ENCODE measurements at places on chromosomes 16 and 17. TPM values are rescaled to one million over a fixed set of nuclear protein-coding genes. Genes with fewer than 3 reads are reported as not detected.

CD79B gene
- polyA plus RNA-seq = 0.72 TPM

EFNB3 gene
- polyA plus RNA-seq = 0.51 TPM

SLC25A11 gene
- 45.8 TPM for polyA plus RNA-seq

BLMH gene
- polyA plus RNA-seq = 26.1 TPM

TMC8 gene
- not detected for polyA plus RNA-seq

TAC4 gene
- not detected for polyA plus RNA-seq

CSF3 gene
- 0.12 TPM for polyA plus RNA-seq

TP53TG3C gene
- polyA plus RNA-seq = not detected

TSPAN10 gene
- 0.94 TPM for polyA plus RNA-seq

DNA sequence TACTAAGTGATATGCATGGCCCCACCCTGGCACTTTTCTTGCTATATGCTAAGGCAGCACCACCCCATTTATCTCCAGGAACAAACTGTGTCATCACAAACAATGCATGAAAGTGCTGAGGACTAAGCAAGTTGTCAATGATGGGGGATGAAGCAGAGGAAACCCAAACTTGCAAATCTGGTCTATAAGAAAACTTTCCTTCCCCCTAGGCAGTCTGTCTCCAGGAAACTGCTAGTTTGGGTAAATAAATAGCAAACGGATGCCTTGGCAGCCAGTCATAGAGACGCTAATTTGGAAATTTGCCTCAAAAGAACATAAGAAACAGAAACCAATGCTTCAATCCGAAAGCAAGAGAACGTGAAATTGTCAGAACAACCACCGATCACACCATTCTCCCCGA is 5.6 kb upstream of the HSBP1 start:
- peak; percentile 81 for DNase-seq

DNA sequence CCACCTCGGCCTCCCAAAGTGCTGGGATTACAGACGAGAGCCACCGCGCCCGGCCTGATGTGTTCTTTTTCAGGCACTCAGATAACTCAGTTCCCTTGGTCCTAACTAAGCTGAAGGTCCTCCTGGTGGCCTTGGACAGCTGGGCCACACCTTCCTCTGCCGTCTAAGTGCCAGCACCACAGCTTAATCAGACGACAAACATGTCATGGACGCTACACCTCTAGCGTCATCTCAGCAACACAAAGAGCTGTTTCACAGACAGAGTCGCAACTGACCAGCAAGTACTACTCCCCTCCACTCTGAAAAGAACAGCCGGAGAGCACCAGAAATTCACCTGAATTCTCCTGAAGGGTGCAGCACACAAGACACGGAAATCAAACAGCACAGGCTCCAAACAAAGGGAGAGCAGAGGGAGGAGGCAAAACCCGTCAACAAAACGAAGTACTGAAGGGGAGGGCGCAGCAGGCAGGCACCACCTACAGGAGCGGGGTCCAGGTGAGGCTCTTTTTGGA is 4.4 kb downstream of the TRAP1 start:
- DNase-seq = no peak

DNA sequence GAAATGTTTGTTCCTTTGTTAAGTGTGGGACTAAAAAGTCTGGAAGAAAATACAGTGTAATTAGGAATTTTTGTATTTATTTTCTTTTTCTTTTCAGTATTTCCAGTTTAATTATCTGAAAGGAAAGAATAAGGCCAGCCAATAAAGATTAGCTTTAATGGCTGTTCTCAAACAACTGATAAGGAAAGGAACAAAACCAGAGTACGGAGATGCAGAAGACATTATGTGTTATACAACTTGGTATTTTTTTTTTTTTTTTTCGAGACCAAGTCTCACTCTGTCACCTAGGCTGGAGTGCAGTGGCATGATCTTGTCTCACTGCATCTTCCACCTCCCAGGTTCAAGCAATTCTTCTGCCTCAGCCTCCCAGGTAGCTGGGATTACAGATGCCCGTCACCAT is 47.5 kb downstream of the SNTB2 start:
- DNase-seq = no peak

DNA sequence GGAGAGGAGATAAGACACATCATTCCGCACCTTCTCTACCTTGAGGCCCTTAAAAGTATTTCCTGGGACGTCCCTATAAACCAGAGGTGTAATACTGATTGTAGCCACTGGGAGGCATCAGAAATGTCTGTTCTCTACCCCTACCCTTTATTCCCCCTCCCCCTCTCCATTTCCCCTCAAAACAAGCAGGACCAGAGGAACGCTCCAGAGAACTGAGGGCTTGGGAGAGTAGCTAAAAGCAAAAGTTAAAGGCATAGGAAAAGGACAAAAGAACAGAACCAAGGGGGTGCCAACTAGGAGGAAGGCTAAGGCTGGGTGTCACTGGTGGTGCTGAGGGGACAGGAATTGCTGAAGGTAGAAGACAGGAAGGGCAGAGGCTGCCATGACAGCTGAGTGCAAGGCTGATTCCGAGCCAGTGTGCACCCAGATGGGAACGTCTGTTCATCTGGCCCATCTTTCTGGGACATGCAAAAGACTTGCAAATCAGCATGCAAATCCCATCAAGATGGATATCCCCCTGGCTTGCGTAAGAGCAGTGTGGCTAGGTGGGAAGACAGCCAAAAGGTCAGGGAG is 6.7 kb downstream of the CAMTA2 start:
- DNase-seq = peak; percentile 62

GRCh38 chr16:75733305-75734211 is 7.3 kb upstream of the CPHXL start:
- peak; percentile 98 for DNase-seq

DNA sequence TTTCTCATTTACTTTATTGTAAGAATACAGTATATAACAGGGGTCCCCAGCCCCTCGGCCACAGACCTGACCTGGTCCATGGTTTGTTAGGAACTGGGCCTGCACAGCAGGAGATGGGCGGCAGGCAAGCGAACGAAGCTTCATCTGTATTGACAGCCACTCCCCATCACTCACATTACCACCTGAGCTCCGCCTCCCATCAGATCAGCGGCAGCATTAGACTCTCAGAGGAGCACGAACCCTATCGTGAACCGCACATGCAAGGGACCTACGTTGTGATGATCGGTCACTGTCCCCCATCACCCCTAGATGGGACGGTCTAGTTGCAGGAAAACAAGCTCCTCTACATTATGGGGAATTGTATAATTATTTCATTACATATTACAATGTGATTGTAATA is 410.6 kb downstream of the SLC39A11 start:
- no peak for DNase-seq

DNA sequence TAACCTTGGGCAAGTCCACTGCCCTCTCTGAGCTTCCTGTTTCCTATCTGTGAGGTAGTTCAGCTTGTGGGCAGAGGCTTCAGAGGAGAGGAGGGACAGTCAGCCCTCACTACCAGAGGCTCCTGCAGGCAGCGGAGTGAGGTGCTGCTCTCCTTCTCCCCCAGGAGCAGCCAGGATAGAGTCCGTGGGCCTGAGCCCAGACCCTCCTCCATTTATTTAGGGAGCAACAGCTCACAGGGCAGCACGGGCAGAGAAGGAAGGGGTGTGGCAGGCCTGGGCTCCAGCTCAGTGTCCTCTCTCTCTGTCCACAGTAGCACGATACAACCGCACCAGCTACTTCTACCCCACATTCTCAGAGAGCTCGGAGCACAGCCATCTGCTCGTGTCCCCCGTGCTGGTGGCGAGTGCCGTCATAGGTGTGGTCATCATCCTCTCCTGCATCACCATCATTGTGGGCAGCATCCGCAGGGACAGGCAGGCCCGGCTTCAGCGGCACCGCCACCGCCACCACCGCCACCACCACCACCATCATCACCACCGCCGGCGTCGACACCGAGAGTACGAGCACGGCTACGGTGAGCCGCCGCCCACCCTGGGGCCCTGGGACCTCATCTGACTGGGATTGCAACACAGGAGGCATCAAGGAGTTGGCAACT is 42.3 kb downstream of the BEAN1 start:
- no peak for DNase-seq

- no peak for DNase-seq
These were observed 13.5 kb downstream of the EEF2K start for GRCh38 chr16:22219389-22220068.

DNA sequence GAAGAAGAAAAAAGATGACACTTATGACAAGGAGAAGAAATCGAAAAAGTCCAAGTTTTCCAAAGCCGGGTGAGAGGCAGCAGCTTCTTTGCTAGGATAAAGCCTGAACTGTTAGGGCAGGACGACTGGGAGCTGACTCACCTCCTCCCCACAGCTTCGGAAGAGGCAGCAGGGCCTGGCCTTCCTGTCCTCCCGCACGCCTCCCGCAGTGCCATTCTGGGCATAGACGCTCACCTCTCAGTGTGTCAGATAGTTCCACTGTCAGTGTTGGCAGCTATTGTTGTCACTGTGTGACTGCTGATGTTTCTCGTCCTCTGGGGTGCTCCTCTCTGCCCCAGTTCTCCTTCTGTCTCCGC is 12.6 kb downstream of the UBN1 start:
- no peak for DNase-seq

GRCh38 chr16:28309811-28310311 is 17.5 kb downstream of the SBK1 start:
- DNase-seq = no peak

DNA sequence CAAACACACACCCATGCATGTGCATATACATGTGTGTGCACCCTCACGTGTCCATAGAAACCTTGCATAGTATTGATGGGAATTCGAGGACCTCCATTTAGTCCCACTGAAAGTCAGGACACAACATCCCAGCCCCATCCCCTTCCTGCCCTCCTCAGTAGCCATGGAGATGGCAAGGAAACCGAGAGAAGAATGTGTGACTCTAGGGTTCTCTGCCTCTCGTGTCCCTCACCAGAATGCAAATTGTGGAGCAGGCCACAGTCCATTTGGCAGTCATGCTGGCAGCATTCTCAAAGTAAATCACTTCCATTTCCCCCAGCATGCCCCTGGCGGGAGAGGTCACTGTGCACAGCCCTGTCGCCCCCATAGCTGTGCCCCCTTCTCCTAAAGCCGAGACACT is 141.1 kb downstream of the MSI2 start:
- DNase-seq = no peak

GRCh38 chr17:8117980-8118768 is at the start of gene ALOXE3:
TSS of gene ALOXE3 (minus strand) at chr17:8118514. CDS start at chr17:8117990, 524 bp downstream.
- peak; percentile 36 for DNase-seq

DNA sequence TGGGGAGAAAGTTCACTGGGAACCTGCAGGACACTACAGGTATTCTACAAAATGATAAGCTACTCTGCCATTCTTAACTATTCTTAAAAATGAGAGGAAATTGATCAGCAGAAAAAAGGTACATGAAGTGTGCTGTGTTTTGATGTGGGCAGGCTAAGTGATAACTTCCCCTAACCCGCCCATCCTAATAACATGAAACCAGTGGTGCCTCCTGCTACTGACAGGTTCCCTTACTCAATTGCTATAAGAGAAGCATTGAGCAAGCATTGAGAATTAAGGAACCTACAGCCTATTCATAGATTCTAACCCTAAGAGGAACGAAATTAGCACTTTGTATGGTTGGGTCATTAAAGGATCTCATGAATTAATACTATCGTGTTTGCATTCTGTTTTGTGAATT is 18.9 kb downstream of the XYLT1 start:
- no peak for DNase-seq

GRCh38 chr16:3578610-3579551 is 1.7 kb upstream of the NLRC3 start:
- DNase-seq = no peak

DNA sequence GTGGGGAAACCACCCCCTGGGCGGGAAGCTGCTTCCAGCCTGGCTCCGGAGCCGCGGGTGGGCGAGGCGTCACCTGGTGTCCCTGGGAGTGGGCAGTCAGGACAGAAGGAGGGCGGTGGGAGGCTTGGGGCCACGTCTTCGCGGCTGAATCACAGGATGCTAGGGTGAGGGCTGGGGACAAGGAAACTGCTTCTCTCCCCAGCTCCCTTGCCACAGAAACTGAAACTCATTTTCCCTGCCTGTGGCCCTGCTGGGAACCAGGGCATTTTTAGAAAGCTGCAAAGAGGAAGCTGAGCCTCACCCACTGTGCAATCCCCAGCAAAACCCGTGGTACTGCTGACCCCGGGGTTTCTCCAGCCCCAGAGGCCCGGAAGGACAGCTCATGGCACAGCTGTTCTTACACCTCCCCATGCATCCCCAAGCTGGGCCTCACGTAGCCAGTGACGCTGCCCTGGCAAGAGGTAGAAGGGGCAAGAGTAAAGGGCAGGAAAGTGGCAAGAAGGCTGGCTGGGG is 8.2 kb downstream of the RHBDF2 start:
- DNase-seq = peak; percentile 75

DNA sequence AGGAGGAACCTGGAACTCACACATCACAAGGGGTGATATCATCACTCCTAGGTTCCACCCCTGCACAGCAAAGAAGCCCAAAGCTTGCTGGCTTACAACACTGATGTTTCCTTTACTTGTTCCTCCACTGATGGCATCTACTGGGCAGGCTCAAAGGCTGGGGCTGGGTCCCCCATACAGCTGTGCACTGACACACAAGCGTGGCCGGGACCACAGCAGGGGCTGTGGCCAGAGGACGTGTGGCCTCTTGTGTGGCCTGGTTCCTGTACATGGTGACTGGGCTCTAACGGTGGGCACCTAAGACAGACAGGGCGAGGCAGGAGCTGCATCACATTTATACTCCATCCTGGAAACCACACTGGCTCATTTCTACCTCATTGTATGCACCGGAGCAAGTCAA is 264.4 kb upstream of the FOXF1 start:
- no peak for DNase-seq

DNA sequence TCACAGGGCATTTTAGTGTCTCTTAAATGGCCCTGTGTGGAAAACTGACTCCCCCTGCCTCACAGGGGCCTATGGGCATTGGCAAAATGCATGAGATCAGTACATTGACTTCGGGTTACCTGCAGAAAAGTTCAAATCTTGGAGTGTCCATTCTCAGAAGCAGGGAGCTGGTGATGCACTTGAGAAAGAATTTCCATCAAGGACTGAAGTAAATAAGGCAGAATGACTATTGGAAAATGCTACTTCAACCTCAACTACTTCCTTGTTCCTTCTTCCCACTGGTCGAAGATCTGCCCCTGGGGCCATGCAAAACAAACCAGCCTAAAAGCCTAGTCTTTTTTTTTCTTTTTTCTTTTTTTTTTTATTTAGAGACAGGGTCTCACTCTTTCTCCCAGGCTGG is 13.8 kb upstream of the GSDMA start:
- DNase-seq = no peak

DNA sequence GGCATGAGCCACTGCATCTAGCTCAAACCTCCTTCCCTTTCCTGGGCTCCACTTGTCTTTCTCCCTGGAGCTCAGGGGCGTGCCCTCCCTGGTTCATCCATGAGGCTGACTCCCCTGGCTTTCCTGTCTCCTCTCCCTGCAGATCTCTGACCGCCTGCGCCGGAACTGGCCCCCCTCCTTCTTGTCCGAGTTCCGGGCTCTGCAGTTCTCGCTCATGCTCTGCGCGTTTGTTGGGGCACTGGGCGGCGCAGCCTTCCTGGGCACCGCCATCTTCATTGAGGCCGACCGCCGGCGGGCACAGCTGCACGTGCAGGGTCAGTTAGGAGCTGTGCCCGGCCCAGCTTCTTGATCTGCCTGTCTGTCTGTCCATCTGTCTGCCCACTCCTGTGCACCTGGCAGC is 1.2 kb upstream of the LAT start:
- DNase-seq = no peak

DNA sequence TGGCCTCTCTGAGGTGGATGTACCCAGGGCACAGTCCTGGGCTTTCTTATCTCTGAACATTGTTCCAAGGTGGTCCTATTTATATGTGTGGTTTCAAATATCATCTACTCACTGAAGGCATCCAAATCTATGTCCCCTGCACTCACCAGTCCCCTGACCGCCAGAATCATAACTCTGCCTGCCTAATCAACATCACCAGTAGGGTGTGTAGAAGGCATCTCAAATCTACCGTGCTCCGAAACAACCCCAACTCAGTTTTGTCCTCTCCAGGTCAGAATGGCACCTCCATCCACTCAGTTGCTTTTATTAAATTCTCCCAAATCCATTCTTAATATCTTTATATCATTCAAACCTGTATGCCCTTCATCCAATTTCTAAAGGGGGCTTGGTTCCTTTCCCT is 536.3 kb downstream of the GRIN2A start:
- DNase-seq = no peak
